ENCODE measurements at places on chromosomes 7 and 10.
A peak's percentile ranks its signal among the peaks of the same experiment; 100 is the strongest.

DNA sequence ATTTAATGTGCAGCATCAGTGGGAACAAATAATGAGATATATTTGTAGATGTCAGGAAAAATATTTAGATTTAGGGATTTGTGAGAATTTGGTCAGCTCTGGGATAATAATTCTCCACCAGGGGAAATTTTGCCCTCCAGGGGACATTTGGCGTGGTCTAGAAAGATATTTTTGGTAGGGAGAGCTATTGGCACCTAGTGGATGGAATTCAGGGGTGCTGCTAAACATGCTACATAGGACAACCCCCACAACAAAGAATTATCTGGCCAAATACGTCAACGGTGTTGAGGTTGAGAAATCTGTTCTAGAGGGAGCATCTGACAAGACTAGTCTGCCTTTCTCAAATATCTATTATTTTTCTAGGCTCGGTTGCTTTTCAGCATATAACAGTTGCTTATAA lies 2.1 kb downstream of the ADK start:
- no peak for DNase-seq

DNA sequence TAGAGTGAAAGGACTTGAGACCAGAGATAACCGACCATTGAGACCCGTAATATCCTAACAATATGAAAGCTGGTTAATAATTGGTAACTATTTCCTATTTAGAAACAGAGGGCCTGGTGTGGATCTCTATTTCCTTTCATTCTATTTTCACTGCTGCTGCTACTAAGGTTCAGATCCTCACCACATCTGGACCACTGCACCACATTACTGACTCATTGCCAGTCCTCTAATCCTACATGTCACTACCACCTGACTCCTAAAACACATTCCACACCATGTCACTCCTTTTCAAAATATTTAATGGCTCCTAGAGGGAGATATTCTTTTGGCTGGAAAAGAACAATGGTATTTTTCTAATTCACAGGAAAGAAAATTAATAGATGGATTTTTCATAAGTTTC lies 6.4 kb downstream of the USP54 start:
- DNase-seq: no peak

DNA sequence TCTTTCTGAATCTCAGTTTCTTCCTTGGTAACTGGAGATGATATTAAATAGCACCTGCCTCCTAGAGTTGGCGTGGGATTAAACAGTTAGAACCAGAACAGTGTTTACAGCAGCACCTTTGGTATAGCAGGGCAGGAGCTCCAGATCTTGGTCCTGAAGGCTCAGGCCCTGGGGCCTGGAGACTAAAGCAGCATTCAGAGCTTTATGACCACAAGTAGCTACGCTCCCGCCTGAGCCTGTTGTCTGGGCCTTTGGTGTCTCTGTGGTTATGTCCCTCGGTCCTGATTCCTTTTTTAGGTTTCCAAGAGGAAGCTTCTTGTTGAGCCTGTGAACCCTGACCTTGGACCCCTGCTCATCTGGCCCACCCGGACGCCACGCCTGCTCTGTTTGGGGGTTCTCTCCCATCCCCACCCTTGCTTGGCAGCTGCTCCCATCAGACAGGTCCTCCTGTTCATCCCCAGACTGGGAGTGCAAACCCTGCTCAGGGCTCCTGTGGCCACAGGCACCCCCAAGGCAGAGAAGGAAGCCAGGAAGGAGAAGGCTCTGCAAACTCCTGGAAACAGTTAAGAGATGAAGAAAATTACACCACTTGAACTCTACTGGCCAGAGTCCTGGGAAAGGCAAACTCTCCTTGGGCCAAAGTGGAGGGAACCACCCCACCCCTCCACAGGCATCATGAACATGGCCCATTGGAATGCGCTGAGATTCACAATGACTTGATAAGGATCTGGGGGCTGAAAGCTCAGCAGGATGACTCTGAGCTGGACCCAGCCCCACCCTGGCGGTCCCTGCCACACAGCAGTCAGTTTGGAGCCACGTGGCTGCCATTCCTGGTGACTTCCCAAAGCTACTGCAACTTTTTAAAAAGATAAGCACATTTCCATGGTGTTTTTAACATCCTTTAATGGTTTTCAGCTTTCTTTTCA lies 50.1 kb upstream of the TMEM72 start:
- no peak for DNase-seq

DNA sequence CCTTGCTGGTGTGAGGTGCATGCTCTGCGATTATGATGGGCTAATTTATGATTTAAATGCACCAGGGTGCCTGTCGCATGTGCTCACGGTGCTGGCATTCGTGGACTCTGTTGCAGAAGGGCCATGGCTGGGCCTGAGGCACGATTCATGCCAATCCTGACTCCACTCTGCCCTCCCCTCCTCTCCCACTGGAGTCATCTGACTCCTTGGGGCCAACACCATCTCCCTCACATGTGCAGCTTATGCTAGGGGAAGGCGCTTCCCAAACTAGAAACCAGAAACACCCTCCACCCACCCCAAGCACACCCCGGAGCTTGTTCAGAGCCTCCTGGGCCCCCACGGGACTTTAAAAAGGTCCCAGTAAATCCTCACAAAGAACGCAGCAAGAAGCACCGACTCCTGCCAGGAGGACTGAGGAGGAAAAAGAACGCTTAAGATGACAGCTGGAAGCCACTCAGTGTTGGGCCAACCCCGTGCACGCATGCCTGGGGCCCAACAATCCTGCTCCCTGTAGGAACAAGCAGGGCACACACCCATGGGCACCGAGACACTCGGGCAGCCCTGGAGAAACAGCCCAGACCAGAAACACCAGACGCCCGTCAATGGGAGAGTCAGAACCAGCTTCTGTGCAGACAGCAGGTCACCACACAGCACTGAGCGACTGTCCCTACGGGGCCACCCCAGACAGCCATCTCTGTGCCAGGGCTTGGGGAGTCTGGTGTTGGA lies 14.1 kb downstream of the BRI3 start:
- no peak for DNase-seq

- no peak for DNase-seq
These were observed 56.4 kb downstream of the ETV1 start for GRCh38 chr7:13933091-13933490.

GRCh38 chr10:129833468-129833950 lies 130.6 kb downstream of the EBF3 start:
- DNase-seq: no peak

DNA sequence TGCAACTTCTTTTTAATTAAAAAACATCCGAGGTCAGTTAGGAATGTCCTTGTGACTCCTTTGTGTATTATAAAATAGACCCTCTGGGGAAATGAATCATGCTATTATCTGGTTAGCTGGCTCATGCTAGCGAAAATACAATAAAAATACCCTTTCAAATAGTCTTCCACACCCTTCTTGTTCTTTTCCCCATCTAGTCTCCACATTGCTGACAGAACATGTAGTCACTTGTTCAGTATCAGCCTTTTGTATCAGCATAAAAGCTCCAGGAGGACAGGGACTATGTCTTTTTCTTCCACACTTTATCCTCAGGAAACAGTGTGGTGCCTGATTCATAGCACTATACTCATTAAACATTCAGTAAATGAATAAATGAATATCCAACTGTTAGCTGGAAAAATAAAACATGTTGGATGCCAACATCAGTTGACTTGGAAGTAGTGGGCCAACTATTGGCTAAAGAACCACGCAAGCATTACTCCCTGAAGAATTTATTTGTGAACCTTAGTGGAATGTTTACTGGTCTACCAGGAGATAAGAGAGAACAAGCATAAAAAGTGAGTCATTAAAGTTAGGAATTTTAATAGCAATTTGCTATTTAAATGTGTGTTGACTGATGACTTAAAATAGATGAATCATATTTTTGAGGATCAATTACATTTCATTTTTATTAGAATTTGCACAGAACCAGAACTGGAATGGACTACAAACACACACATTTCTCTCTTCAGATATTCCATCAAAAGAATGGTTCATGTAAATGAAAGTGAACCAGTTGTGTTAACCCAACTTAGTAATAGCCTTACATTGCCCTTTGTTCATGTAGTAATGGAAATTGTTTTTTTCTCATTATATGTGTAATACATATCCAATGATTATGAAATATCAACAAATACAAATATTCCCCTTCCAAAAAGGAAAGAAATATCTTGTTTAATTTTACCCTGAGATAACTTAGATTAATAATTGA lies 129.6 kb downstream of the DKK1 start:
- no peak for DNase-seq

- DNase-seq: peak; percentile 24
These were observed 93.2 kb downstream of the ADK start for GRCh38 chr10:74244097-74244685.

GRCh38 chr7:157769526-157770215 lies 432.9 kb downstream of the DNAJB6 start:
- DNase-seq: no peak

DNA sequence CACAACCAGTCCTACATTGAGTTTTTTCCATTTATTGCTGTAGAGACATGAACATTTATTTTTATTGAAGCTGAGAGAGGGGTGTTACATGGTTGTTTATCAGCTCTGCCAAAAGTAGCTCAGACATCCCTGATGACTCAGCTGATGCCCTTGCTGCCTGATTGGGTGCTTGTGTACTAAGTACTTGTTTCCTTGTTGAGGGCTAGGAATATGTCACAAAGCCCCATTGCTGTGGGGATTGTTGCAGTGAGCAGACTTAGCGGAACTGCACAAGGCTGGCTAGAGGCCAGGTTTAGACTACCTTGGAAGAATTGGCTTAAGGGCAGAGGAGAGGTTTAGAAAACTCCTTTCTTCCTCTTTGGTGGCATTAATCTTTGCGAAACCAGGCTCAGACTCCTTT lies 110.6 kb downstream of the AUTS2 start:
- DNase-seq: no peak

- DNase-seq: no peak
These were observed 73.4 kb upstream of the INSIG1 start for GRCh38 chr7:155224116-155224811.

DNA sequence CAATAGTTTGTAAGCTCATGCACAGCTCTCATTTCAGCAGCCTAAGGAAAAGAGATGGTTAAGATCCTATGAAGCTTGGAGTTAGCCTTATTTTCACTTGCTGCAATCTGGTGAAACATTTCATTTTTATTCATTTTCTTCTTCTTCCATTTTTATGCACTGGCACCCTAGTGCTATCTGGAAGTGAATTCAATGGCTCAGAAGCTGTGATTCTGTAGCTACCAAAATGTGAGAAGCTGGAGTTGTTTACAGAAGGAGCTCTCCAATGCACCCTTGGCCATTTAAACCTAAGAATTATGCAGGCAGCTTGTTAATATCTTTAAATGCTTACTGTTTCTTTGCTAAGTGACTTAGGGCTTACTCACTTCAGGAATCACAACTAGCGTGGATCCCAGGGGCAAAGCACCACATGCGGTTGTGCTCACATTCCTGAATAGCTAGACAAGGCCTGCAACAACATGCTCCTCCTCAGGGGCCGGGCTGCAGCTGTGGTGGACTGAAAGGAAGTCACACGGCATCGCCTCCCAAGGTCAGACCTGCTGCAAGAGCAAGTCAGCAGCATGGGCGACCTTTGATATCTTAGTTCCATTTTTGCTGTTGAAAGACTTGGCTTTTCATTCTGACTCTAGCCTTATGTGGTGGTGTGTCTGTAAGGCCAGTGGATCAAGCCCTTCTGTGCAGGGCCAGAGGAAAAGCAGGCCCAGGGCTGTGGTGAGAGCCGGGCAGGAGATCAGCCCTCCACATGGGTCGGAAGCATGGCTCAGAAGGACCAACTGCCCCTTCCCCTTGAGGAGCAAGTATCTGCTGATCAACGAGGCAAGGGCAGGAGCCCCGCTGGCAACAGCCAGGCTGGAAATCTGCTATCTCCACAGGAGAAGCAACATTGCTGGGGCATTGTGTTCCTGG lies 91.9 kb upstream of the MBL2 start:
- no peak for DNase-seq

DNA sequence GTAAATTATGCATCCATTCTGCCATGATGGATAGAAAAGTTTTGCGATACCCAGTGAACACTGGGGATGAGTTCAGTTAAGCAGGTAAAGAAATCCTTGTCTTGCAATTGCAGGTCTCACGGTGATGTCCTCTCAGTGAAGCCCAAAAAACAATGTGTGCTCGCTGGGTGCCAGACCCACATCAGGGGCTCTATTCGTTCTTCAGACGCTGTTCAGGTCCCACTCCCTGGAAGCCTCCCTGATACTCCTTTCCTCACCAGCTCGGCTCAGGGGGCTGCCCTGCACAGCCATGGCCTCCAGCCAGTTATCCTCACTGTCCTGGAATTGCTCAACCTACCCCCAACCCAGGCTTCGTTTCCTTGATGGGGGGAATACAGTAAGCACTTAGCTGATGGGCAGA lies 323.5 kb downstream of the ADARB2 start:
- no peak for DNase-seq

DNA sequence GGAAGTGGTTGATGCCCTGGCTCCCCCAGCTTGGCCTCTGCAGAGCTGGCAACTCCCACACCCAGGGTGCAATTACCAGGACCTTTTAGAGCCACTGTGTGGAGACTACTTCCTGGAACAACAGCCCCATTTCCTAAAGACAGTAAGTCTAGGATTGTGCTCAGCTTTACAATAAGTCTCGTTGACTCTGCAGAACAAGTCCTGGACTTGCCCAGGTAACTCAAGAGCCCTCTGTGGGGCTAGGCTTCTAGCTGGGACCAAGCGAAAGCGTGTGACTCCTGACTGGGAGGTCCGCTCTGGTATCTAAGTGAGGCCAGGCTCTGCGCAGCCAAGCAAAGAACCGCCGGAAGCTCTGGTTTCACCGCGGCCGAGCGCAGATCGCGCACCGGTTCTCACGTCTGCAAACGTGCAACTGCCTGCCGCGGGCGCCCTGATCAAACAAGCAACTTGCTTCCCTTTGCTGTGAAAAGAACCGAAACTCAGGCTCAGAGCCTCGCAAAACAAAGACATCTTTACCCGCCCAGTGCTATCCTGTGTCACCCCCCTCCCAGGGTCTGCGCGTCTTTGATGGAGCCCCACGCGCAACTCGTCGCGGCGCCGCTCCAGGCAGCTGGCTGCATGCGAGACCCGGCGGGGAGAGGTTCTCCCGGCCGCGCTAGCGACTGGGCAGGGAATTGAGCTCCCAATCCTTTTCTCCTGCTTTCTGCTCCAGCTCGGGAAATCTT lies 4.4 kb upstream of the PDLIM1 start:
- DNase-seq: no peak

DNA sequence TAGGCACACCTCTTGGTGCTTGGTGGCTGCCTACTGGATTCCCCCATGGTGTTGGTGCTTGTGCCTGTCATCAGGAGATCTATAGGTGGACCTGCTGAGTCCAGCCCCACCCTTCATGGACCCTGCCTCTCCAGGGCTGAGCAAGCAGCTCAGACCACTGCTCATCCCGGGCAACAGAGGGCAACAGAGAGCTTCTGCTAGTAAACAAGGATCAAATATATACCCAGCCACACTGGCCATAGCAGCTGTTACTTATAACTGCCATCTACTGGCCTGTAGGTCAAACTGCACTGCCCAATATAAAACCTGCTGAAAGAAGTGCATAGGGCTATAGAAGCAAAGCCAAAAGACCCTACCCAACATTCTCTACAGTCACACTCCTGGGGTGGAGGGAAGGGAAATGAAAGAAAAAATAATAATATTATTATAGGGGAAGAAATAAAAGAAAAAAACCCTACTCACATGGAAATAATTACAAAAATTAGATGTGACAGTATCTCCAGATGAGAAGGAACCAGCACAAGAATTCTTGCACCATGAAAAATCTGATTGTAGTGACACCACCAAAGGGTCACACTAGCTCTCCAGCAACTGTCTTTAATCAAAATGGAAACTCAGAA lies 54.9 kb upstream of the ZNF800 start:
- no peak for DNase-seq

GRCh38 chr10:112376396-112376790 lies 2.5 kb downstream of the ACSL5 start:
- DNase-seq: no peak
